ENCODE measurements at places on chromosomes 6 and 20.

- DNase-seq = no peak
Observed at GRCh38 chr6:11315743-11316437, 83.4 kb upstream of the NEDD9 start.

DNA sequence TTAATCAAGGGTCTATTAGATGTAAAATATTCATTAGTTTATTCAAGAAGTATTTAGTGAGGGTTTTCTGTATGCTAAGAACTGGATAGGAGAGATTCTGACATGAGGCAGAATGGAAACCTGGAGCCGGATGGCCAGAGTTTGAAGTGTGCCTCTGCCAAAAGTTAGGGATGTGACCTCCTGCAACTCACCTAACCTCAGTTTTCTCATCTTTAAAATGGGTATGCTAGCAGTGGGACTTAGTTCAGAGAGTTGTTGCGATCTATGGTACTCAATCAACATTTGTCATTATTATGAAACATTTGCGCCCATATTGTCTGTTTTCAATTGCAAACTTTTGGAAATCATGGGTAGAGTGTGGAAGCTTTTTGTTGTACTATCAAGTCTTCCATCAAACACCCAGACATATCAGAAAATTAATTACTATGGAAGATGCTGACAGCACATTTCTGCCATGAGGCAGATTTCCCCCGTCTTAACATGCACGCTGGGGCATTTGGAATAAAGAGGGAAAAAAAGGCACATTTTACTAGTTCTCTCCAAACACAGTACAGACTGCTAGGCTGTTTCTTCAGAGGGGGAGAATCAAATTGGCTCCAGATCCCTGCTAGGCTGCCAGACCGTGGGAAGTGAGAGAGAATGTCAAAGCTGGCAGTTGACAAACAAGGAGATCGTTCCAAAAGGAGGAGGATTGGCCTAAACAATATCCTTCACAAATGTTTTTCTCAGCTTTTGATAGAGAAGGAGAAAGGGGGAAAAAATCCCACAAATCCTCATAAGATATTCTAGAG lies 205.3 kb upstream of the TSHZ2 start:
- DNase-seq = no peak

- no peak for DNase-seq
Observed at GRCh38 chr6:95819939-95820338, 195.8 kb upstream of the FUT9 start.

DNA sequence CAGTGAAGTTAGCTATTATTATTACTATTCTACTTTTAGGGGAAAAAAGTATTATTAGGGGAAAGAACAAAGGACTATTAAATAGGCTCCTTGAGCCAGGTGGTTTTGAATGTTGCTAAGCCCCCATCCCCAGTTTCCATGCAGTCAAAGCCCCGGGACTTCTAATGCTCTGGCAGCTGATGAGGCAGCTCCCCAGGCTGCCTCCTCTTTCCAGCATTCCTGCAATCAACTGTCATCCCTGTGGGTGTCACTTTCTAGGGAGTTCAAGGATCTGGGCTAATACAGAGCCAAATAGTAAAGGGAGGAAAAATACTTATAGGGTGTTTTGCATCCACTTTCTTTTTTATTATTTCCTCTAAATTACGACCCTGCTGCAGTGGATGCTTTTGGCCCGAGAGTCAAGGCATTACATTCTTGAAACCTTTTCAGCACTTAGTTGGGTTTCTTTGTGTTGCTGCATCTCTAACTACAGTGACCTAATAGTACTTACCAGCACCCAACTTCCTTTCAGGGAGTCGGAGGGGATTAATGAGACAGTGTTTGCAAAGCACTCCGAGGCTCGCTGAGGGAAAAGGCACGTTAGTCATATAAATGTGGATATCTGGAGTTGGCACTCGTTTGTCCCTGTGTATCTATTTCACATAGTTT lies 303.9 kb upstream of the MAP3K7 start:
- no peak for DNase-seq

DNA sequence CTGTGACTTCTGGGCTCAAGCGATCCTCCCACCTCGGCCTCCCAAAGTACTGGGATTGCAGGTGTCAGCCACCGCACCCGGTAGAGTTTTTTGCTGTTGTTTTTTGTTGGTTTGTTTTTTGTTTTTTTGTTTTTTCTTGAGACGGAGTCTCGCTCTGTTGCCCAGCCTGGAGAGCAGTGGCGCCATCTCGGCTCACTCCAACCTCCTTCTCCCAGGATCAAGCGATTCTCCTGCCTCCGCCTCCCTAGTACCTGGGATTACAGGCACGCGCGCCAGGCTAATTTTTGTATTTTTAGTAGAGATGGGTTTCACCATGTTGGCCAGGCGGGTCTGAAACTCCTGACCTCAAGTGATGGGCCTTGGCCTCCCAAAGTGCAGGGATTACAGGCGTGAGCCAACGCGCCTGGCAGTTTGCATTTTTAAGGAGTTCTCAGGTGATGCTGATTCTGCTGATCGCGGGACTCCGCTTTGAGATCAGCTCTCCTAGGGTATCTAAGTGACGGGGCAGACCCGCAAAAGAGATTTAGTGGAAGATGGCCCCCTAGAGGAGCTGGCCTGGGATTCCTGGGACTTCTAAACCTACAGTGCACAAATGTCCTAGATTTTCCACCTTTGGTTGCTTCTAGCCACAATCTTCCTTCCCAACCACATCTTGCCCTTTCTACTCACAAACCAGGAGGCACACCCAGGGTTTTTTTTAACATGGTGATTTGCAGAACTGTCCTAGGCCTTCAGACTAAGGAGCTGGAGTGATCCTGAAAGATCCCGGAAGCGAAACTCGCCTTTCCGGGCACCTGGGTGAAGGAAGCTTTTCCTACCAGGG lies 45.2 kb downstream of the DPPA5 start:
- DNase-seq = no peak

GRCh38 chr6:69349771-69350170 lies 447.0 kb downstream of the LMBRD1 start:
- no peak for DNase-seq

GRCh38 chr20:41116282-41116956 lies 20.9 kb upstream of the PLCG1 start:
- DNase-seq = no peak

DNA sequence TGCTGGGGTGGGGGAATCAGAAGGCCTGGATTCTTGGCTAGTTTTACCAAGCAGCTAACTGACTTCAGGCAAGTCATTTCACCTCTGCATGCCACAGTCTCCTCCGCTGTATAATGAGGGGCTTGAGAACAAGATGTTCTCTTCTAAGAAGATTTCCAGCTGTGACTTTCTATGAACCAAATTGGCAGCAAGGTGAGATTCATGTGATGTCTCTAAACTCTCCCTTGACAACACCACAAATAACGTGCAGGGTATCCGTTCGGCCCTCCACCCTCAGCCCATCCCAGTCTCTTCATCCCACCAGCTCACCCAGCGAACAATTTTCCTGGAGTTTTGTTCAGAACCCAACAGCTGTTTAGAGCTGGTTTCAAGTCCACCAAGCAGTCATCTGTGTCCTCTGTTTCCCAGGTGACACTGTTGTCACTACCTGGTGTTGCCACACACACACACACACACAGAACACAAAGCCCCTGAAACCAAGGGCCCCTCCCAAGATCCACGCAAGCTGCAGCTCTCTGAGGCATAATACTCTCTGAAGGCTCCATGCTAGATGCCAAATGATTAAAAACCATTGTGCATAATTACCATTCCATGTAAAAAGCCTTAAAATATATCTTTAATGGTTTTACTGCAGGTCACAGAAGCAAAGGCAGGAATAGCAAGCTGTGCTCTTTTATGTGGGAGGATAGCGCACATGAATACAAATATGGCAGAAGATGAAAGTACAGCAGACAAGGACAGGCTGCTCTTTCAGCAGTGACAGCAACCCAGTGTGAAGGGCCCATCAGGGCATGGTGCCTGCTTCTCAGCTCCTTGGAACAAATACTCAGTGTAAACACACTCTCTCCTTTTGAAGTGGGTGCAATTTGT lies 48.2 kb downstream of the ARHGAP18 start:
- DNase-seq = no peak

- DNase-seq = no peak
Observed at GRCh38 chr20:44501448-44501847, 20.4 kb downstream of the SERINC3 start.

DNA sequence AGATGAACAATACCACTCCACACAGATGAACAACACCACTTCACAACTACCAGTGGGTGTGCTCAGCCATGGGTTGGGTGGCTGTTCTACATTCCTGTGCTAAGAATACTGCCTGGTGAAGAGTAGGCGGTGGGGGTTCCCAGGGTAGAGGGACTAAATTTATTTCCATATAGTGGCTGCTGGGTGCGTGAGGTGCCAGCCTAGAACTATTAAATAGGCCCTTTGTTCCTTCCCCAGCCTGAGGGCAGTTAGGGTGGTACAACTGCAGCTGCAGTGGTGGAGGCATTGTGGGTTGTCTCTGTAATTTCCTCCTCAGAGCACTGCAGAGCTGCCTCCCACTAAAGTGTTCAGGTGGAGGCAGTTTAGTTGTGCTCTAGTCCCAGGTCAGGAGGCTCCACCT lies 618.4 kb downstream of the MMUT start:
- no peak for DNase-seq

DNA sequence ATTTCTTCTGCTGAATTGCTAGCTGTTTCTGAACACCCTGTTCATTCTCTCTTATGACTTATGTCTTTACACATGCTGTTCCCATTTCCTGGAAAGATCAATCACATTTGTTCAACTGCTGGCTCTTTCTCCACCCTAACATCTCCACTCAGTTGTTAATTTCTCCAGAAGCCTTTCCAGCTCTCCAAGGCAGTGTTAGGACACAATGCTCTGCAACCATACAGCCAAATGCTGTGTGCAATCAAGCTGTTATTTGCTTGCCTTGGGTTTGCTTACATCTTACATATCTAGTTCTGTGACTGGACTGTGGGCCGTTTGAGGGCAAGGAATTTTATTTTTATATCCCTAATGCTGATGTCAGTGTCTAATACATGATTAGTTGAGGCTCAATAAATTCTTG lies 24.2 kb upstream of the CITED2 start:
- DNase-seq = no peak

DNA sequence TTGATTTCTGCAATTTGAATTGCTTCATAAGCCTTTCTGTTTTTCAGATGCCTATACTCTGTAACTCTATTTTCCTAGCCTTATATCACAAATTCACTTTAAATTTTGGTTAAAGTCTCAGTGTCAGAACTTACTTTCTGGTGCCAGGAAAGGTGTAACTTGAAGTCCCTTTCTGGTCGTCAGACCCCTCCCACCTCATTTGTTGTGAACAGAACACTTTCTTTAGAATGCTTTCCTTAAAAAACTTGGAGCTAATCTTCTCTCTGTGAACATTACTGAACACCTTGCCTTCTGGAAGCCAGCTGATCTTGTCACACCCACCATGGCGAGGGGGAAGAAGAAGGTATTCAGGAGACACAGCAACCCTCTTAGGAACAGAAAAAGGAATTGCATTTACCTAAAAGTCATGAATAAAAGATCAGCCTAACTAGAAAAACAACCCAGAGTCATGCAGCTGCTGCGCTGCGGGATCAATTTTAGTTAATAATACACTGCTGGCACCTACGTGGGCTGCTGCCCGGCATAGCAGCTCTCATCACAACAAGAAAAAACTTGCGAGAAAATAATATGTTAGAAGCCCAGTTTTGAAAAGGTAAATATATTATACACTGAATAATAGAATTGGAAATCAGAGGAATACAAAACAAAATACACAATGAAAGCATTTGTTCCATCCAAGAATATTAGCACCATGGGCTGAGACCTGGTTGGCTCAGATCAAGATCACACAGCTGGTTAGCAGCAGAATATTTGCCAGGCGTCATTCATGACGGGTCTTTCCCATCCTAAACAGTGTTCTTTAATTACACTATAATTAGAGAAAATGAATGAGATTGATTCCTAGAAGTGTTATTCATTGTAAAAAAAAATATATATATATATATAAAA lies 5.8 kb upstream of the FAM217A start:
- no peak for DNase-seq

DNA sequence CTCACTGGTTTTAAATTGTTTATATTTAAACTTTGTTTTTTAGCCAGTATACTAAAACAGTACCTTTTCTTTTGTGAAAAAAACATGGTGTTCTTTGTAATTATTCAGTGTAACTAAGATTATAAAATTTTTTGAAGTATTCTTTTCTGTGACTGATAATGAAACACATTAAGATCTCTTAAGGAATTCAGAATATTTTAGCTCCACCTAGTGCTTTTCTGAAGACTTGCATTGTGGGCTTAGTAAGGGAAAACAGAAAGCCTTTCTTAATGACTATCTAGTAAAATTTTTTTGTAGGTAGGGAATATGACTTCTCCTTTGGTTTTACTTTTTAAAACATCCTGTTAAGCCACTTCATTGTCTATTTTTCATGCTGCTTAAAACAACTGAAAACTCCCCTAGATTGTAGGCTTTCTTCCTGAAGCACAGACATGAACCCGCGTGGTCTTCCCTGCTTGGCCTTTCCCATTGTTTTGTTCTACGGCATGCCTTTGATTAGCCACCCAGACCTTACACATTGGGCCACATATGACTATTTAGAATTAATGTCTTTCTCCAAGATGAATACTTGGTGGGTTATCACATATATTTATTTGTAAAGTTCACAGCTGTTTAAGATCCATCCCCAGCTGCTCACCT lies 72.1 kb downstream of the AFDN start:
- DNase-seq = no peak

DNA sequence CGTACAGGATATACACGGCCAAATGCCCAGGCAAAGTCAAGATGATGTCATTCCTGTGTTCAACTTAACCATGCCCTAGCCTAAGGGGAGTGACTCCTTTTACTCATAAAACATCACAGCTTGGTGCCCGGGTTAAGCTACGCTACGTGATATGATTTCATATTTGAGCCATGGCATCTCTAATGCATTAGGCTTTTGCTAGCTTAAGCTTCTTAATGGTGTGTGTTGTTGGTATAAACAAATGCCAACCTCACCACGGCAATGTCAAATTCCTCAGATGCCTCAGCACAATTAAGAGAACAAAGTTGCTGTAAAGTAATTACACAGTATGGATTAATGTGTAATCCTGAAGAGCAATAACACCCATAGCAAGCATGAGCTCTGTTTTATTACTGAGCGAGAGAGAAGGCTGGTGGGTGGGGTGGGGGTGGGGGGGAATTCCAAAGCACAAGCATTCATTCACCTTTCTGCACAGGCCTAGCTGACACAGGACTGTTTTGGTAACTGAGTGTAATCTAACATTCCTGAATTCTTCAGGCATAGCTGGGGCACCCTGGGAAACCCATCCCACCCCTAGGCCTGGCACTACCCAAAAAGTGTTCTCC lies 44.7 kb upstream of the CNKSR3 start:
- no peak for DNase-seq

DNA sequence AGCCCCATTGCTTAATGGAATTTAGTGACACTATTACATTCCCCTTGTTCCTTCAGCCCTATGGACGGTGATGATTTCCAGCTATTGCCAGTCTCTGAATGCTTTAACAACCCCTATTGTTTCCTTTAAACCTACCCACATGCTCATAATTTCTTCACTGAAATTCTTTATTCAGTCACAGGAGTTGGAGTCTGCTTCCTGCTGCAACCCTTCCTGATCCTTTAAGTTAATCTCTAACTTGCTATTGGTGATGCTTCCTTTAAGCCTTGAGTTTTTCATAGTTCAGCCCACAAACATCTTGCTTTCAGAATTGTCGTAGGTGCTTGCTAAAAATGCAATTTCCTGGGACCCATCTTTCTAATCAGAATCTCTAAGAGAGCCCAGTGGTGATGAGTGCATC lies 66.3 kb upstream of the TNFAIP3 start:
- DNase-seq = no peak
